ENCODE measurements at places on chromosomes 3 and 15. TPM values are rescaled to one million over a fixed set of nuclear protein-coding genes. Genes with fewer than 3 reads are reported as not detected.
A peak's percentile ranks its signal among the peaks of the same experiment; 100 is the strongest.

DNA sequence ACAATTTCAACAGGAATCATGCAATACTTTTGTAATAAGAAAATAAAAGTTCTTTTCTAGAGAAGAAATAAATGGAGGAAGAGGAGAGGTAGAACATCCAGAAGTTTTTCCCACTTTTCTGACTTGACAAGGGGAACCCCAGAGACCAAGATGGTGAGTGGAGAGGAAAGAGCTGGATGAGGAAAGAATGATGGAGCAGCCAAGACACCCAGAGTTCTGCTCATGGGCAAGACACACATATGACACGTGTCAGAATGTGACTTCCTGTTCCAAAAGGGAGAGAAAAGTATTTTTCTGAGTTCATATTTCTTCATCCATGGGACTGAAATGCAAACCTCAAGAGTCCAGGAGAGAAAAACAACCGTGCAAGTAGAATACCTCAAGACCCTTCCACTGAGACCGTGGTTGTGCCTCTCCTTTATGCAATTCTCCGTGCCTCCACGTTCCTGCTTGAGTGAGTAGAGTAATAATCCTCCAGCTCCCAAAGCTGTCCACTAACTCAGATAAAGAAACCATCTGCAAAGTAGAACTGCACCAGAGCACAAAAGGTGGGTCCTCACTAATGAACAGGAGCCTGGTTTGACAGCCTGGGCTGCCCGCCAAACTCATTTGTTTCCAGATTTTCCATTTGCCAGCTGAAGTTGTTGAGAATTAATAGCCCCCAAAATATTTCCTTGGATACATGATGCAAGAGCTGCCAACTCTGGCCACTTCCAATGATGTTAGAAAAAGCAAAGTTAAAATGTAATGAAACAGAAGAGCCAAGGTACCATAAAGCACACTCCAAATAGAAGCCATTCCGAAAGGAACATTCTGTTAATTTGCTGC lies 272.6 kb upstream of the IGF1R start:
- no peak for DNase-seq

GRCh38 chr15:62439543-62440016 lies 274.5 kb upstream of the C2CD4B start:
- DNase-seq, result peak; percentile 83

- no peak for DNase-seq
Measured at GRCh38 chr3:125028657-125029056, 27.1 kb downstream of the HEG1 start.

OSTN gene
- total RNA-seq, result not detected
